ENCODE measurements at places on chromosomes 6 and 20. TPM values are rescaled to one million over a fixed set of nuclear protein-coding genes. Genes with fewer than 3 reads are reported as not detected.

DNA sequence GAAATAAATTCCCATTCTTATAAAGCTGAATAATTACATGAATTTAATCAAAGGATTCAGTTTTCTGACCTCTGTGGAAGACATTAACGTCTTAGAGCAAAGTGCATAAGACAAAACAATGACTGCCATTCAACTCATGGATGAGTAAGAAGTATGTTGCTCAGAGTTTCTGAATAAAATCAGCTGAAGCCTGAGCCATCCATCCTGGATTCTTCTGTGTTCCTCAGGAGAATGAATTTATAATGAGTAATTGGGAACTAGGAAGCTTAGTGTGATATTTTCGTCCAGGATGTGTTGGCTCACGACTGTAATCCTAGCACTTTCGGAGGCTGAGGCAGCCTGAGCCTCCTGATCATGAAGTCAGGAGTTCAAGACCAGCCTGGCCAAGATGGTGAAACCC is 62.8 kb downstream of the PERP start:
- no peak for DNase-seq

GRCh38 chr20:31717478-31718201 is 5.0 kb downstream of the BCL2L1 start:
- no peak for DNase-seq

DNA sequence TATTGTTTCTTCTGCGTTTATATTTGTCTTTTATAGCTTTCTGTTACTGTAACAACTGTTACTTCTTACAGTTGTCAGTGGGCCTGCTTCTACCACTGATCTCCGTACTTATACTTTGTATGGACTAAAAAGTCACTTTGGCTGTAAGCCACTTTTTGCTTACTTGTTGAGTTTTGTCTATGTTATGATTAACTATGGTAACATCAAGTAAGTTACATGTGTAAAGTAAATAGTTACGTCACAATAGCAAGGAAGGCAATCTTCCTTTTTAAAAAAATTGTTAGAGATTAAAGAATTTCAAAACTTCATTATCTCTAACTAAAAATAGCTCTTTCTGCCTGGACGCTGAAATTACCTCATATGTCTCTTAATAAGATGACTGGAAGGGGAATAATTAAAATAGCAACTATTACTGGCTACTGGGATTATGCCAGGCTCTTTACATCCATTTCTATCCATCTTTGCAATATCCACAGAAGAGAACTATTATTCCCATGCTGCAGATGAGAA is 10.9 kb downstream of the TFB1M start:
- DNase-seq, result no peak

MROH8 gene
- polyA plus RNA-seq, result 7.2 TPM

RAET1L gene
- polyA plus RNA-seq, result not detected

DLL1 gene
- polyA plus RNA-seq, result 10.8 TPM

Data from renal pelvis (tissue), 12 donors.